ENCODE measurements at places on chromosomes 2 and 18.

GRCh38 chr2:120016800-120017199 lies 3.9 kb downstream of the EPB41L5 start:
- DNase-seq, result no peak

DNA sequence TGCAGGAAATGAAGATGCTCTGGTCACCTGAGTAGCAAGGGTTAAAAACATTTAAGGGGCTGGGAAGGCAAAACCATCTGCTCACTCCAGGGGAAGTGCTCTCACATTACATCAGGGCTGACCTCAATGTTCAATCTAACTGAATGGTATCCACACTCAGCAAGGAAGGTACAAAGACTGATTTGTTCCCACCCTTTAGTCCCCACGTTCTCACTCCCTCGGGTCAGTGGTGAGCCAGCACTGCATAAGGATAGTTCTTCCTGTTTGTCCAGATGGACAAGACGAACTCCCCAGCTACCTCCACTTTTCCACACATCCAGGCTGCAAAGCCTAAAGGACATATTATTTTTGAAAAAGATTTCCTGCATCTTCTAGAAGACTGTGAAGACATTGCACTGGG lies 126.6 kb upstream of the SLC14A2 start:
- no peak for DNase-seq

DNA sequence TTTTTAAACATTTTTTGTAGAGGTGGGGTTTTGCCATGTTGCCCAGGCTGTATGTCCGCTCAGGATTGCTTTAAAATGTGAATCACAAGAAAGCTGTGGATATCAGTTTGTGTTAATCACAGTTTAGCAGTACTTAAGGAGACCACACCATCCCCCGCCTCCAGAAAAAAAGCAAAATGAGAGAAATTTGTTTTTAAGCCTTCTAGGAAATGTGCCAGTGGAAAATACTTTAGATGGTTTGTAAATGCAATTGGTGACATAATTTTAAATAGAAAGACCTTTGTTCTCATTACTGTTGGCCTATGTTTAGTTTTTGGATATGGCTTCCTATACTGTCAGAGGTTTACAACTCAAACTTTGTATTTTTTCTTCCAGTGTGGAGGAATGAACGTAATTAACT lies 27.0 kb downstream of the GCA start:
- no peak for DNase-seq

GRCh38 chr18:42231284-42231683 lies 276.2 kb downstream of the PIK3C3 start:
- DNase-seq, result no peak

GRCh38 chr18:44781886-44782285 lies 101.2 kb downstream of the SETBP1 start:
- DNase-seq, result peak; percentile 49

DNA sequence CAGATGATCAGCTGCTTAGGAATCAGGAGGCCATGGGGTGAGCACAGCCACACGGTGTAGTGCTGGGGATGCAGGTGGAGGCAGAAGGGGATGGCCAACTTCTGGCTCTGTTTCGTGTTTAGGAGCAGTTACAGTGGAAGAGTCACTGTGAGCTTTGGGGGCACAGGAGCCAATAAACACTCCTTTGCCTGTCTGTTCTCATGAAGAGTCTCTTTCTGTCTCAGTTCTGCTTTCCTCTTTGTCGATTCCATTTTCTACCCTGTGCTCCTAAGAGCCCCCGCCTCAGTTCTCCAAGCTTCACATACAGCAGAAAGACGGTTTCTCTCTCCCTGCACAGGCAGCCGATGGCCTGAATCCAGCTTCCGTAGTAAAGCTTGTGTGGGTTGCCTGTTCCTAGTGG lies 21.0 kb upstream of the RRM2 start:
- DNase-seq, result no peak

GRCh38 chr2:226320076-226320948 lies 479.3 kb downstream of the IRS1 start:
- no peak for DNase-seq

GRCh38 chr2:208306291-208306690 lies 40.2 kb downstream of the PIKFYVE start:
- no peak for DNase-seq

All from kidney (tissue), 22 donors.